ENCODE measurements at places on chromosomes 2 and 18. TPM values are rescaled to one million over a fixed set of nuclear protein-coding genes. Genes with fewer than 3 reads are reported as not detected.

DNA sequence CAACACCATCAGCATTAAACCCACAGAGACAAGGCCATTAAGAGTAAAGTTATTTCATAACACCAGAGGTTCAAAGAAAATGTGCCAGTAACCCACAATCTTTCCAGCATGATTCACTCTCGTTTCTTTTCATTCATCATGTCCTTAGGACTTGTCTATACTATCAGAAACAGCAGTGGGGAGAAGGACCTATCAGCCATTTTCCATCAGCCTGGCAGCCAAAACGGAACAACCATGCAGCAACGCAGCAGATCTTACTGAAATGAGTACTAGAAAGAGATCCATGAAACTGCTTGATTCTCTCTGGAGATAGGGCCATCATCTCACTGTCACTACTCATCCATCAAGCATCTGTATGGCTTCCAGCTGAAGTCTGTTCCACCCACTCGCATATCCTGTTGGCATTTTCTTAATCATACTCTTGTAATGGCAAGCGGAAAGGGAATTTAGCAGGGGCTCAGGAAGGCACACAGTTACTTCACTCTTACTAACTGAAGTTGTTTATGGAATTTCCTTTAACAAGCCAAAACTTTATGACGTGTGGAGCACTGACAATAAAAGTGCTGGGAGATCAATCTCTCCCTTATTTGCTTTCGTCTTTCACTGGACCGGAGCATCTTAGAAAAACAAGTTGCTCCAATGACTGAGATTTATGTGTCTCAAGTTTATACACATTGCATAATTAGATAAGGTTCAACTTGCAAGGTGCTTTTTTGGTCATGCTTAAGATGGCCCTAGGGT lies 69.7 kb downstream of the EPHA4 start:
- no peaks in the 10 kb centered on the region for H3K4me1 ChIP-seq
- no peak for DNase-seq
- peak overlapping the region; percentile 60 for H3K27ac ChIP-seq
- H3K36me3 ChIP-seq = no peaks in the 10 kb centered on the region
- no peak overlapping the region for H3K4me3 ChIP-seq

GRCh38 chr18:10055125-10055750 lies 141.4 kb downstream of the VAPA start:
- H3K4me3 ChIP-seq = no peak overlapping the region
- H3K36me3 ChIP-seq = no peaks in the 10 kb centered on the region
- H3K27ac ChIP-seq = no peak overlapping the region
- no peaks in the 10 kb centered on the region for H3K27me3 ChIP-seq
- peaks cover 35% of the 10 kb centered on the region for H3K4me1 ChIP-seq

MAP4K3 gene
- 26.2 TPM for total RNA-seq

GRCh38 chr2:7736646-7737305 lies 819.6 kb downstream of the RNF144A start:
- H3K36me3 ChIP-seq = no peaks in the 10 kb centered on the region
- H3K4me3 ChIP-seq = no peak overlapping the region
- H3K27me3 ChIP-seq = no peaks in the 10 kb centered on the region
- no peak for DNase-seq
- H3K27ac ChIP-seq = no peak overlapping the region

ADRA2B gene
- 0.47 TPM for total RNA-seq
